ENCODE measurements at places on chromosomes 5 and 9.

GRCh38 chr5:136656811-136657210 lies 291.5 kb upstream of the TRPC7 start:
- no peak for DNase-seq

DNA sequence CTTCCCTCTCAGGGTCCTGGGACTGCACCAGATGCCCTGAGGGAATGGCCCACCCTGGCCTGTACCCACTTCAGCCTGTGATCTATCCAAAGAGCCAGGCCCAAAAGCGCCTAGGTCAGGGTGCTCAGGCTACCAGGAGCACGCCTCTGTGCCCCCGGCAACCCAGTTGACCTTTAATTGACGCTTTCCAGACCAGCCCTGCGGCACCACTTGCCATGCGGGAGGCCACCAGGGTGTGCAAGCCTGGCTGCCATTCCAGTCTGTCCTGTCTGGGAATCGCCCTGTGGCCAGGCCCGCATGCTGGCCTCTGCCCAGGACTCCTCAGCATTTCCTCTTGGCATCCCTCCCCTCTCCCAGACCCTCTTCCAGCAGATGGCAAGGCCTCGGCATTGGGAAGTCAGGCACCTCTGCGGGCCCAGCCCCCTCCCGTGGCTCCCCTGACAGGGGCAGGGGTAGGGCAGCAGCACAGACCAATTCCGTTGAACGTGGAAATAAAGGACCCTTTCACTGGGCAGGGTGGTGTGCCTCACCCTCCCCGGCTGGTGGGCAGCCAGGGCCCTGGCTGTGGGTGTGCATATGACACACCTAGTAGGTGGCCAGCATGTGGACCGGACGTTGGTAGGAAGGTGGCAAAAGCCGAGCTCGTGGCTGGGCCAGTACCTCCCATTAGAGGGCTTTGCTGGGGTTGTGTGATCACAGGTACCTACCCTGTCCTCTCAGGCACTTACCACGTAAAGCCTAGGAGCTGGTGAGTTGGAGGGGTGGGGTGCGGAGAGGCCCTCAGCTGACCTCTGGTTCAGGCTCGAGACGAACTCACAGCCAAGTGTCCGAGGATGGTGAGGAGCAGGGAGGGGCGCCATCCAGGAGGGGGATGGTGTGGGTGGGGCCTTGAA lies 3.5 kb upstream of the AIF1L start:
- DNase-seq, result no peak

GRCh38 chr5:152089644-152090043 lies 165.0 kb upstream of the GLRA1 start:
- no peak for DNase-seq

DNA sequence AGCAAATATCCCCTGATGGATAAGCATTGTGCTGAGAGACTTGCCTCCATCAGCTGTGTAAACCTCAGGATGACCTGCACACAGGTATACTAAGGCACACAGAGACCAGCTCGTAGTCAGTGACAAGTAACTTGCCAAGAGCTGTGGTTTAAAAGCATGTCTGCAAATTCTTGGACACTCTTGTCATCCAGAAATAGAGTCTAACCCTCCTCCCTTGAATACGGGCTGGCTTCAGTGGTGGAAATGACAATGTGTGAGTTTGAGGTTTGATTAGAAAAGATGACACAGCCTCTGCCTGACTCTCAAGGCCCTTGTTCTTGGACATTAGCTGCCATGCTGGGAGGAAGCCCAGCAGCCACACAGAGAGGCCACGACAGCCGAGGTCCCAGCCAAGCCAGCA lies 114.4 kb downstream of the GADD45G start:
- DNase-seq, result no peak

DNA sequence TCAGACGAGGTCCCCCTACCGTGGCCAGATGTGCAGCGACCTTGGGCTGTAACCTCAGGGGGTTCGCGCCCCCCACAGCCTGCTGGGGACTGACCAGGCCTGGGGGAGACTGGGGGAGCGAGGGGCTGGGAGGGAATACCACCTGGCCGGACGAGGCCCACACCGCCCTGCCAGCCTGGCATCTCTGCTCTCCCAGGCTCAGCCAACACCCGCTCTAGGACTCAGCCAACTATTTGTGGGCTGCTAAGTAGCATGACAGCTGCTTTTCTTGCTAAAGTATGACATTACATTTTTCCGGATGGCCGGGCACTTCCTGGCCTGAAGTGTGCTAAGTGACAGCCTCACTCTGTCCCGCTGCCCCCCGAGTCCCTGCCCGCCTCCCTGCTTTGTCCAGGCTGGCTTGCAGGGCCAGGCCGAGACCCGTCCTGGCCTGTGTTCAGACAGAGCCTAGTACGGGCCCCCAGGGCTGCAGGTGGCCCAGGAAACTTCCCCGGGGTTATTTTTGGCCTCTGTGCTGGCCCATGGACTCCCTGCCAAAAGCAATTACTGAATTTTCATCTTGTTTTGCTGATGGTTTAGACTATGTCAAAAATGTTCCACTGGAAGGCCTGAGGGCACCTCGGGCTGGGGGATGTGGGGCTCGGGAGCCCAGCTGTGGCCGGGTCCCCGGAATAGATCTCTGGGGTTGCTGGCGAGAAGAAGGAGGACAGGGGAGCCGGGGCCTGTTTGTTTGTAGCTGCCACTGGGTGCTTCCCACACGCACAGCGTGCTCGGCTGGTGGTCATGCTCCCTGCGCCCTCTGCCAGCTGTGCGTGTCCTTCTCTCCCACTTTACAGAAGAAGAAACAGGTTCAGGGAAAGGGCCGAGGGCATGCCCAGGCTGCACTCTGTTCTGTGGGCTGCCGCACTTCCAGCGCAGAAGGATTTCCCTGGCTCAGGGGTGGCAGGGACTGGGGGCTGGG lies 13.4 kb upstream of the SLC2A6 start:
- no peak for DNase-seq

DNA sequence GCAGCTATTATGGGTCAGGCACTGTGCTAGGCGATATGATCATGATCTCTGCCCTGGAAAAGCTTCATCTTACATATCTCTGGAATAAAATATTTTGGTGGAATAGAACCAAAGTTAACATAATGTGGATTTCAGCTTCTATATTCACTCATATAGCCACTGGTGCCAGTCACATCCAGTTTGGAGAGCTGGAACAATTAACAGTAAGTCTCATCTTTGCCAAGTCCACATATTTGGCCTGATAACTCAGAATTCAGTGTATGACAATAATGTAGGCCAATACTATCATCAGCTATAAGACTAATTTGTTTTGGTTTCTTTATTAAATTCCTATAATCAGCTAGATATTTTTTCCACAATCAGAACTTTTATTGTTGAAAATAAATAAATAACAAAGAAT lies 5.9 kb upstream of the FAM13B start:
- DNase-seq, result no peak

Measured in NCI-H345 (cell line).